Stimulated activated CD4-positive, alpha-beta T cell treated with anti-CD3 and anti-CD28 coated beads, TNF-alpha, amount 100 ng/mL, for 1 hour (primary cell): ENCODE measurements at places on chromosomes 13 and 19.

DNA sequence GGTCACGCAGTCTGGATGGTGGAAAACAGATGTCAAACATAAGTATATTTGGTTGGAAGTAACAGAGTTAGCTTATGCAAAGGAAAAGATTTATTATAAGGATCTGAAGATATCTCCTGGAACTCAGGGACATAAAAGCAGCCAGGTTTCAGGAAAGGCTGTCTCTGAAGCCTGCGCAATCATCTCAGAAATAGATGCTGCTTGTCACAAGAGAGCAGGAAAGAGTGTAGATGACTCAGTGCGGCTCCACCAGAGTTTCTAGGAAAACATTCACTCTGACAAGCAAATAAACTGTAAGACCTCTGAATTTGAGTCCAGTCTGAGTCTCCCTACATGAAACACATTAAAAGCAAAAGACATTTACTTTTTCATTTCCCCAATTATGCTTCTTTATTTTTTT lies 220.4 kb upstream of the HTR2A start:
- no peak for DNase-seq

- no peak for DNase-seq
Measured at GRCh38 chr13:59480396-59481259, 683.1 kb downstream of the DIAPH3 start.

DNA sequence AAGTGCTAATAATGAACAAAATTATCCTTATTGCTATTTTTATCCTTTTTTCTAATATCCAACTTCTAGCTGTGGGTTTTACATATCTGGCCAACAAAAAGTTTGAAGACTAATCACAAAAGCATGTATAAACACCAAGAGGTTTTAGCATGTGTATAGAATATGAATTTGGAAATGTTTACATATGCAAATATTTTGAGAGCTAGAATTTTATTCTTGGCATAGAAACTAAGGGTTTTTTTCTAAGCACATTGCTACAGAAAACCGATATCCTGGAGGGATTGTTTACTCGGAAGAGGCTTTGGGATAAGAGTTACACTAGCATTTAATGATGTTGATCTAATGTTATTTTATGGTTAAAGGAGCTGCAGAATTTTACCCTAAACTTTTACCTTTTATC lies 392.1 kb downstream of the EFNB2 start:
- no peak for DNase-seq

- no peak for DNase-seq
Measured at GRCh38 chr19:4284176-4284958, 5.3 kb downstream of the SHD start.

- DNase-seq: no peak
Measured at GRCh38 chr19:52748336-52748950, 13.6 kb upstream of the ZNF611 start.

DNA sequence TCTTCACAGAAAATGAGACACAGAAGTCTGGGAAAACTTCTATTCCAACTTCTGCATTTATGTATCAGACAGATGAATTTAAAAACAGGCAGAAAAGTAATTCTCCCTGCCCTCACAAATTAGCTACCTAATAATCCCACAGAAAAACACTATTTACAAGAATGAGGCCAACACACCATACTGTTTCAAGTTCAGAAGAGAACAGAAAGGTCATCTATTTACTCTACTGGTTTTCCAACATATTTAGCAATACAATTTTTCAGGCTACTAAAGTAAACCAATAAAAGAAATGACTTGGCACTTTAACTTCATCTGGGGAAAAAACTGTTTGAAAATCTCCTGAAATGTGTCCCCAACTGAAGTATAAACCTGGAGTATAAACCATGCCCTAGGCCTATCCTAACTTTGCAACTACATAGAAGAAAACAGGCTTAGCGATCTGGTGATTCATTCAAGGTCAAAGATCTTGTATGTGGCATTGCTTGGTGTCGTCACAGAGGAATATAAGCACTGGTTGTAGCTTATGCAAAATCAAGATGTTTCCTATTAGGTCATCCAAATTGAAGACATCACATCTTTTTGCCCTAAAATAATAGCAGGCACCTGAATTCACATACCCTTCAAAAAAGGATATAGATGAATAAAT lies 20.1 kb upstream of the EBPL start:
- no peak for DNase-seq

GRCh38 chr13:91304741-91305140 lies 42.7 kb upstream of the MIR17HG start:
- DNase-seq: no peak

DNA sequence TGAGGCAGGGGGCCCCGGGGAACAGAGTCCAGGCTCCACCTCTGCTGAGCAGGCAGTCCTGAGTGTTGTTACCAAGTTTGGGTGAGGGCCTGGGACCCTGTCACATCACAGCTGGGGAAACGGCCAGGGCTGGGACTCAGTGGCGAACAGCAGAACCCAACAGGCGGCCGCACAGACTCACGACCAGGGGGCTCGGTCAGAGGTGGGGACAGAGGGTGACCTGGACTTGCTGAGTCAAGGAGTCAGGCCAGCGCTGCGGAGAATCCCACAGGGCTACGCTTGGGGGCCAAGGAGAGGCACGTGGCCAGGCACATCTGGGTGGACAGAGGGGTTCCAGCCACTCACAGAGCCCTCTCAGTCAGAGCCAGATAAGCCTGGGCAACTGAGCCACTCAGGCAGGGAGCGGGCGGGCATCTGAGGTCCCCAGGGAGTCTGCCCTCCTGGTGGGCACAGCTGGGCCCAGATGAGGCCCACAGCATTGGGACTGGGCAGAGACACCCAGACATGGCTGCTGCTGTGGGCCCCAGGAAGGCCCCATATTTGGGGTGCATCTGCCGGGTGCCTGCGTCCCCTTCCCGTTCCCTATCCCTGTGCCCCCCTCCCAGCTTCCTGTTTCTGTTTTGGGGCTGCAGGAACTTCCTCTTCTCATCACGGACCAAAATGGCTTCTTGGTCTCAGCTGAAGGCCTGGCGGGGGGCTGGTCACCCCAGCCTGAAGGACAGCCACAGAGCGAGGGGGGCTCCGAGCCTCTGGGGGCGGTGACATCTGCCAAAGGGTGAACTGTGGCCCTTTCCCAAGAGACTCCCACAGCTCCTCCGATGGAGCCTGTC lies 34.0 kb downstream of the CEBPA start:
- DNase-seq: no peak

- DNase-seq: no peak
Measured at GRCh38 chr19:42060117-42060516, 9.9 kb downstream of the GRIK5 start.

DNA sequence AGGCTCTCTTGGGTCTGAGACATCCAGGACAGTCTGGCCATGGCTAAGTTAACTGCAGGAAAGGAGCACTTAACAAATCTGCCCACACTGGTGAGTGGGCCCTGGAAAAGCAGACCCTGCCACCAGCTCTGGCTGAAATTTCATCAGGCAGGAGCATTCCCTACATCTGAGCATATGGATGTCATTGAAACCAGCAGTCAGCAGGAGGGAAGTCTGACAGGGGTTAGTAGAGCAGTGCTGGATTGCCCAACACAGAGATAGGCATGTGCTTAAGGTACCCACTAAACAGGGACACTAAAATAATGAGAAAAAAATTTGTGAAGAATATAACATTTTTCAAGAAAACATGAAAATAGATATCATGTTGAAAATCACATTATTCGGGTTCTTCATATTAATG lies 13.6 kb upstream of the ACOD1 start:
- no peak for DNase-seq

DNA sequence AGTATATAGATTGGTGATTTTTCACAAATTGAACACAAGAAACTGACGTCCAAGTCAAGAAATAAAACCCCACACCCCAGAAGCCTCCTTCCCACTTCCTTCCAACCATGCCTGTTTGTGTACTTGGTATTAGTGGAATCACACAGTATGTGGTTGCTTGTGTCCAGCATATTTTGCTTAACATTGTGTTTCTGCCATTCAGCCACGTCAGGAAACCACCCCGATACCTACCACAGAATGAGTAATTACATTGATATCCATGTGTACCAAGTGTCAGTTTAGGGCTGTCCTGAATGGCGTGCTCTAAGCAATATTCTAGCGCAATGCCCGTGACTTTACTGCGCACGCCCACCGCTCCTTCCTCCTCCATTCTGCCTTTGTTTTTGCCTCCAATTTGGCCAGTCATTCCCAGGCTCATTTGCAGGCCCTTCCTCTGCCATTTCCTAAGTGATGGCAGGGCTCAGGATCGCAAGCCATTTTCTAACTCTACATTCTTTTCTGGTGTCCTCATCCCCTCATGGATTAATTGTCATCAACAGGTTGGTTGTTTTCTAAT lies 25.9 kb upstream of the MPHOSPH8 start:
- DNase-seq: no peak

DNA sequence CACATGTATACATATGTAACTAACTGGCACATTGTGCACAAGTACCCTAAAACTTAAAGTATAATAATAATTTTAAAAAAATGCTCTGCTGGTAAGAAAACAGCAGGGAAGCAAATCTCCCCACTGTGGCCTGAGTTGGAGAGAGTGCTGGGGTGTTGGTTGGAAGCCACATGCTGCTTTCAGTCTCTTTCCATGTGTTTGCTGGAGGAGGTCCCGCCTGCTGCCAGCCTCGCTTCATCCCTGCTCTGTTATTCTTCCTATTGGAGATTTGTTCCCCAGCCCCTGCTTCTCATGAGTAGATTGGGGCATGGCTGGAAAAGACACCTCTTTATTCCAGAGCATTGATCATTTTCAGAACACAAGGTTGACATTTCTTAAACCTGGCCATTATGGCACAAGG lies 230.5 kb downstream of the FGF9 start:
- DNase-seq: no peak

- no peak for DNase-seq
Measured at GRCh38 chr13:41995946-41996345, 35.0 kb upstream of the VWA8 start.

DNA sequence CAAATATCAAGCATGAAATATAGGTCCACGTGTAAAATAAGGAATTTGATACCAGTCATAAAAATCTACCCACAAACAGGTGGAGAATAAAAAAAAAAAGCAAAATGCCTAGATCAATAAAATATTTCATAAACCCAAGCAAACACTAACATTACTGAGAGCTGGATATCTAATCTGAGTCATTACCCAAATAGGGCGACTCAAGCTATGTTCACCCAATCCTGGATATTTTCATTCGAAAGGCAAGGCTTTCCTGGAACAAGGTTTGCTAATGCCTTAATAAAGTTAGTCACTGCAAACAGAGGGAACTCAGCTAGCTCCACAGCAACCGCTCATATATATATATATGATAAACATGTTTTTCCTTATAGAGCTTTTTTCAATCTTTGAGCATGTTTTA lies 33.5 kb upstream of the TM9SF2 start:
- DNase-seq: no peak

- DNase-seq: no peak
Measured at GRCh38 chr13:83992566-83993358, 110.5 kb upstream of the SLITRK1 start.

DNA sequence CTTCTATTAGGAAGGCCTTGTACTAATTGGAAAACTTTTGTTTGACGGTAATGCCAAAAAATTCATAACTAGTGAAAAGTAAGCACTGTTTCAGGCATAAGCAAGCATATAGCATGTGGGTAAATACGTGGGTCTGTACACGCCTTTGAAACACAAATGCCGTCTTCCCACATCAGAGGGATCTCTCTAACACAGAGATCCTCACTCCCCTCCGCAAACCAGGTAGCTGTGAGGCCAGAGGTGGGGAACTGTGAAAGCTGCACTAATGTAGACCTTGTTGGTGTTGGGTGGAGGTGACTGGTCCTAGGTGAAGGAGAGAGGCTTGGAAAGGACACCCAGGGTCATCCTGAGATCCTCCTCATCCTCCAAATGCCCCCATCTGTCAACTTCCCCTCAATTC lies 16.0 kb upstream of the POU2F2 start:
- DNase-seq: no peak

DNA sequence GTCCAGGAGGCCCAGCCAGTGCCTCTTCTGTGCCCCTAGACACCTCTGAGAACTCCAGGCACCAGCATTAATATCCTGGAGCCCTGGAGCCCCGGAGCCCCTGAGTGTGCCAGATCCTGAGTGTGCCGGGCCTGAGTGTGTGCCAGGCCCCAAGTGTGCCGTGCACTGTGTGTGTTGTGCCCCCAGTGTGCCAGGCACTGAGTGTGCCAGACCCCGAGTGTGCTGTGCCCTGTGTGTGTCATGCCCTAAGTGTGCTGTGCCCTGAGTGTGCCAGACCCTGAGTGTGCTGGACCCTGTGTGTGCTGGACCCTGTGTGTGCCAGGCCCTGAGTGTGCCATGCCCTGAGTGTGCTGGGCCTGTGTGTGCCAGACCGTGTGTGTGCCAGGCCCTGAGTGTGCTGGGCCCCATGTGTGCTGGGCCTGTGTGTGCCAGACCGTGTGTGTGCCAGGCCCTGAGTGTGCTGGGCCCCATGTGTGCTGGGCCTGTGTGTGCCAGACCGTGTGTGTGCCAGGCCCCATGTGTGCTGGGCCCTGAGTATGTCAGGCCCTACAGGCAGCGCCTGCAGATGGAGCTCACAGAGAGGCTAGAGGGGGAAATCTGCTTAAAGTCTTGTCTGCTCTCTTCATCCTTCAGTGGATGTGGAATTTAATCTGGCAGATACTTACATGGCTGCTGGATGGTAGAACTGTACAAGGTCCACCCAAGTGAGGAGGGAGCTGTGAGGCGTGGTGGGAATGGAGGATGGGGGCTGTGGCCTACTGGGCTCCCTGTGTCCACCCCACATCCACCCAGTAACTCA lies 53.9 kb downstream of the C13orf46 start:
- no peak for DNase-seq

- DNase-seq: no peak
Measured at GRCh38 chr13:113418722-113419049, 34.6 kb downstream of the ADPRHL1 start.

- DNase-seq: no peak
Measured at GRCh38 chr19:49212016-49212701, 54.6 kb downstream of the TRPM4 start.

DNA sequence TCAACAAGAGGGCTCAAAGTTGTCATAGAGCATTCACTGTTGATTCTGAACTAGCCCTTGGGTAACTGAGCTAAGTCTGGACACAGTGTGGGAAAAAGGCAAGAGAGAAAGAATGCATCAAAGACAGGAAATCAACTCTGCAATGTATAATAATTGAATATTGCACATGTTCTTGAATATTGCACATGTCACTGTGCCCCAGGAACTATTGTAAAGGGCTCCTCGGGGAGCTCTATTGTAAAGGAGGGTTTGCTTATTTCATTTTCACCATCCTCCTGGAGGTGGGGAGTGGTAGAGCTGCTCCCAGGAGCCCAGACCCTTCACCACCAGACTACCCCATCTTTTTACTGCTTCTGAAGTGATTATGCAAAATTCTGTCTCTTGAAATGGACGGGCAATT lies 44.4 kb upstream of the ITM2B start:
- no peak for DNase-seq

DNA sequence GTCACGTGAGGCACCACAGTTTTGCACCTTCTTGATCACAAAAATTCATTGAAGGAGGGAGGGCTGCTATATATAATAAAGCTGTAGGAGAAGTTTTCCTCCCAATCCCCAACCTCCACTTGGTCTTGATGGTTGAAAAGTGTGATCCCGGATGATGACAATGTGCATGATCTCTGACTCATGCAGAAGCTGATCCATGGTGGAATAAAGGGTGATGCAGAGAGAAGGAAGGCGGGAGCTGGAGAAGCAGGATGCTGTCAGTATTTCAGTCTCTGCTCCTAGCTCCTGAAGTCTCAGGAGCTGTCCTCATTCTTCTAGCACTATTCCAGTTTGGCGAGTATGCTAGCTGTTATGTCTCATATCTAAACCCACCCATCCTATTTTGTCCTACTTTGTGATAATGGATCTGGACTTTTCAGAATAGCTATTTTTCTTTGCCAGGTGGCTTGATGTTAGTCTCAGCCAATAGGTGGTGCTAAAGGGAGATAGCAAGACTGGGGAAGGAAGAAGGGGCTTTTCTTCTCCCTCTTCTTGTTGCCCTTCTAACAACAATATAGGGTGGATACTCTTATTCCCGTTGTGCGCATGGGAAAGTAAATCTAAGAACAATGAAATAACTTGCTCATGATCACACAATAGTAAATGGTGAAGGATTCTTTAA lies 65.6 kb upstream of the HTR2A start:
- DNase-seq: no peak
